ENCODE measurements at places on chromosomes 7 and 10.

DNA sequence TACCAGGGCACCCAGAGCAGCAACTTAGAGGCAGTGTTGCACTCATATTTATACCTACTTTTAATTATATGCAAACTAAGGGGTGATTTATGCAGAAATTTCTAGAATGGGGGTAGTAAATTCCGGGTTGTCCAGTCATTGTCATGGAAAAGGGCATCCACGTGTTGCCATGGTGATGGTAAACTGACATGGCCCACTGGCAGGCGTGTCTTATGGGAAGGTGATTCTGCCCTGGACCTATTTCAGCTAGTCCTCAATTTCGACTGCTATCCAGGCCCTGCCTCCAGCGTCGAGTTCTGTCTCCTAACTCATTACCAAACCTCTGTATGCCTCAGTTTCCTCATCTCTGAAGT, 12.8 kb downstream of the SNX8 start:
- DNase-seq = no peak

DNA sequence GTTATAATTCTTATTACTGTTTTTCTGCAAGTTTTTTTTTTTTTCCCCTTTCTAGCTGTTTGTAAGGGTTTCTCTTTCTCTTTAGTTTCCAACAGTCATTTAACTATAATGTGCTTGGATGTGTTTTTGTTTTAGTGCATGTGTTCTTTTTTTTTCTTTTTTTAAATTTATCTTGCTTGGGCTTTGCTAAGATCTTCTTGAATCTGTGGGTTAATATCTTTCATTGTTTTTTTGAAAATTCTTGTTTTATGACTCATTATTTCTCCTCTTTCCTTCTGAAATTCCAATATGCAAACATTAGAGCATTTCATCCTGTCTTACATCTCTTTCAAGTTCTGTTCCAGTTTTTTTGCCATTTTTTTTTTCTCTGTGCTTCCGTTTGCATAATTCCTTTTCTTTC, 5.7 kb upstream of the HK1 start:
- no peak for DNase-seq

GRCh38 chr7:100965723-100966541, 3.4 kb upstream of the MUC12 start:
- DNase-seq = no peak

DNA sequence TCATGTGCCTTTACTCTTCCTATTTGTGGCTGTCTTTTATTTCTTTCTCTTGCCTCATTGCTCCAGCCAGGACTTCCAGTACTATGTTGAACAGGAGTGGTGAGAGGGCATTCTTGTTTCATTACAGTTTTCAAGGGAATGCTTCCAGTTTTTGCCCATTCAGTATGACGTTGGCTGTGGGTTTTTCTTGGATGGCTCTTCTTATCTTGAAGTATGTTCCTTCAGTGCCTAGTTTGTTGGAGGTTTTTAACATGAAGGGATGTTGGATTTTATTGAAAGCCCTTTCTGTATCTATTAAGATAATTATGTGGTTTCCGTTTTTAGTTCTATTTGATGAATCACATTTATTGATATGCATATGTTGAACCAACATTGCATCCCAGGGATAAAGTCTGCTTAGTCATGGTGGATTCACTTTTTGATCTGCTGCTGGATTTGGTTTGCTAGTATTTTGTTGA, 96.8 kb downstream of the GLCCI1 start:
- peak; percentile 59 for DNase-seq

- DNase-seq = no peak
Measured at GRCh38 chr7:130488392-130489139, 3.3 kb upstream of the MEST start.

DNA sequence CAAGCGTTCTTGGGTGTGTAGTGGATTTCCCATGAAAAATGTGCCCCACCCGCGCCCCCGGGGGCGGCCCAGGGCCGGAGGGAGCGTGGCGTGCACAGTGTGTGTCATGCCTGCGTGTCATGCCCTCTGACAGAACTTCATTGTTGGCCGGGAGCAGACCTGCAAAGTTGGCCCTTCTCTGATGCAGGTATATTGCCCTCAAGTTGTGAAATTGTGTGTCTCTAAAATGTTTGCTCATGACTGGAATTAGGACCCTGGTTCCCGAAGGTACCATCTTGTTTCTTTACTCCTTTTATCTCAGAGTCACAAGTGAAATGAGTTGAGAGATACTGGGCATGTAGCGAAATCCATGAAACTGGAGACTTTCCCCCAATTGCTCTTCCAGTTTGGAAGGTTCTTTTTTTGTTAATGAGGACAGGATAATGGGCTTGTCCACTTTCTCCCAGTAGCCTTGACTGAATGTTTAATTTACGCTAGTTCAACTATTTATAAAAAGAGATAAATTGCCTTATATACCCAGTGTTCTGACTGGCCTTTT, 26.2 kb downstream of the ADK start:
- no peak for DNase-seq

GRCh38 chr7:39735903-39736302, 112.5 kb downstream of the RALA start:
- no peak for DNase-seq

DNA sequence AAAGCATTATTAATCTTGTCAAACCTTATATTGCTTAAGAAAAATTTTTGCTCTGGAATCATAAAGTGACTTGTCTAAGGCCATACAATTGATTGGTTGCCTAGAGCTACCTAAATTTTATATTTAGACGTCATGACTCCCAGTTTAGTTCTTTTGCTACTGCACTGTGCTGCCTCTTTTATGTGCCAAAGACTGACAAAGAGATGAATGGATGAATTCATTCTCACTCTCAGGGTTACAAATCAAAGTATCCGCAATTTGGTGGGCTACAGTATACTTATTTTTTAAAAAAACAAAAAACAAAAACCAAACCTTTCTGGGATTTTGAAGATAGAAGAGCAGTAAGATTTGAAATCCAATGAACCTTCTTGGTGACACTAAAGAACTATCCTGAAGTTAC, 27.7 kb upstream of the TMEM229A start:
- DNase-seq = no peak

GRCh38 chr10:90777621-90778020, 80.2 kb downstream of the HTR7 start:
- DNase-seq = no peak

- no peak for DNase-seq
Measured at GRCh38 chr10:50260791-50261281, 9.5 kb upstream of the ASAH2 start.

- DNase-seq = peak; percentile 79
Measured at GRCh38 chr10:125231116-125231812, 70.9 kb upstream of the CTBP2 start.

GRCh38 chr10:2688958-2689357, 378.4 kb upstream of the PFKP start:
- no peak for DNase-seq

- no peak for DNase-seq
Measured at GRCh38 chr10:79260811-79261740, 86.2 kb upstream of the PPIF start.

DNA sequence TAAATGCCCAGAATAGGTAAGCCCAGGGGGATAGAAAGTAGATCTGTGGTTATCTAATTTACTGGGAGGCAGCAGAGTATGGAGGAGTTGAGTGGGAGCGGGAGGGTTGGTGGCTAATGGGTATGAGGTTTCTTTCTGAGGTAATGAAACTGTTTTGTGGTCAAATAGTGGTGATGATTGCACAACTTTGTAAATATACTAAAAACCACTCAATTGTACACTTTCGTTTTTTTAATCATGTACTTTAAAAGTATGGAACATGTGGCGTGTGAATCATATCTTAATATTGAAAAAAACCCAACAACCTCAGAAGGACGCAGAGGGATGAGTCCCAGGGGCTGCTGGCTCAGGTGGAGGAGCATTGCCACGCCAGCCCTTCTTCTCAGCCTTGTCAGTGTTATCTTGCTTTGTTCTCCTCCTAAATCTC, 118.1 kb downstream of the WDR11 start:
- no peak for DNase-seq

- no peak for DNase-seq
Measured at GRCh38 chr7:22008087-22008486, 62.4 kb upstream of the CDCA7L start.

GRCh38 chr10:43607199-43607573, 948 bp downstream of the ZNF485 start:
- no peak for DNase-seq

DNA sequence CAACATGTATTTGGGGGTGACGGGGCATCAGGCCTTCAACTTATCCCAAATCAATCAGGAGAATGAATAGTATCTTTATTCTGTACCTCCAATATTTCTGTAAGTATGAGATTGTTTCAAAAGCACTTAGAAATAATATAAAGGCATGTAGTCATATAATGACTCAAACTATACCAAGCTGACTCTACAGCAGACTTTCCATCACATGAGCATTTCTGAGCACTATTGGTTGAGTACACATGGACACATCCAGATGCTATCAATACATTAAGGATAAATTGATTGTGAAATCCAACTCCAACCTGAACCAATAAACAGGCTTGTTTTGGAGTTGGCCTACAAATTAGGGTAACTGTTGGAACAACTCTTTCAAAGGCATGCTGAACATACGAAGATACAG, 229.4 kb downstream of the SFMBT2 start:
- DNase-seq = no peak

DNA sequence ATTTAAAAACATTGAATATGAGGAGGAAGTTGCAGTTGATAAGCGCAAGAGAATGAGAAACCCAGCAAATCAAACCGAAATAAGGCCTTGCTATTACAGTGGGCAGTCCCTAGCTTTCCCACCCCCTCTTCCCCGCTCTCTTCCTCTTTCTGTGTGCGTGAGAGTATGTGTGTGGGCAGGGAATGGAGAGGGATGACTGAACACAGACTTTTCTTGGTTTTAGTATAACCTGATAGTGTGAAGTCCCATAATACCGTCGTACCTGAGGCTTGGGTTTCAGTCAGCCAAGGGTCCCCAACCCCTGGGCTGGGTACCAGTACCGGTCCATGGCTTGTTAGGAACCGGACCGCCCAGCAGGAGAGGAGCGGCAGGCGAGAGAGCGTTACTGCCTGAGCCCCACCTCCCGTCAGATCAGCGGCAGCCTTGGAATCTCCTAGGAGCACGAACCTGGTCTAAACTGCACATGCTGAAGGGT, 255.3 kb downstream of the CELF2 start:
- no peak for DNase-seq

- no peak for DNase-seq
Measured at GRCh38 chr10:104117839-104118323, 4.1 kb upstream of the SFR1 start.

DNA sequence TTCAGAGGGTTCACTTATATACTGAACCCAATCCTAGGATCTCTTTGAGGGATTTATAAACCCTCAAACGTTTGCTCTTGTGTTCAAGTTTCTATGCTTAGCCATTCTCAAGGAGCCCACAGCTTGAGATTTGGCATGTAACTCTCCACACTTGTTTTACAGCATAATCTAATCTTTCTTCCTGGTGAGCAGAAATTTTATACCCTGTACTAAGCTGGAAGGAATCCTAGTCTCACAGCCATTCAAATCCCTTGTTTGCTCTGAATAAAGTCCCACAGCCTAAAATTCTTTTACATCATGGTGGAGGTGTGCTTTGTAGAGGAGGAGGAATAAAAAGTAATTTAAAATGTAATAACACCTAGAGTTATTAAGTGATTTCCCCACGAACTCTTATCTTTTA, 5.3 kb upstream of the AGR2 start:
- DNase-seq = no peak

- no peak for DNase-seq
Measured at GRCh38 chr10:10138685-10139084, 879.0 kb upstream of the CELF2 start.

DNA sequence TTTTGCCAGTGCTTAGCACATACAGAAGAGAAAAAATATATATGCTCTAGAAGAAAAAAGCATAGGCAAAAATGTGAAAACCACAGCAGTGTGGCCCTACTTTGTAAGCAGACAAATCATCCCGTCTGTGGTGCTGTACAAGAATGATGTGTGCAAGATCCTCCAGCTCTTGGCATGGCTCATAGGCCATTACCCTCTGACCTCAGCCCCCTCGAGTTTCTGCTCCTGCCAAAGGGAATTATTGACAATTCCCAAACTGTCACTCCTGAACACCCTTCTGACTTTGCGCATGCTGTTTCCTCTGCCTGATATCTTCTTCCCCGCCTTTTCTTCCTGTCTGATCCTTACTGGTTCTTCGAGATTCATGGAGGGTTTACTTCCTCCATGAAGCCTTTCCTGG, 27.1 kb downstream of the PLA2G12B start:
- no peak for DNase-seq

DNA sequence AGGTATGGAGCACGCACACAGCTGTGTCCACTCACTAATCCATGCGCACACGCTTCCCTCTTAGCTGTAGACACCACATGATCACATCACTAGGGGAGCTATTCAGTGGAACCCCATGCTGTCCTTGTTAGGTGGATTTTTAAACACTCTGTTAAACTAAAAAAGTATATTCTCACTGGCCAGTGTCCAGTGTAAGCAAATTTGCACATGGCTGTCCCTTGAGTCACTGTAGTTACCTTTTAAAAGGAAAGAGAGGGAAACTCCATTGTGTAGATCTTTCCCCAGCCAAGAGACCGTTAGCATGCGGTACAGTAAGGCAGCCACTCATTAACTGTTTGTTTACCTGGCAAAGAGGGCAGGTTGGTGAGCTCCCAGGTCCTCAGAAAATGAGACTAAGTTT, 81.6 kb upstream of the INSYN2A start:
- DNase-seq = no peak

GRCh38 chr7:35702541-35702940, 7.6 kb upstream of the HERPUD2 start:
- no peak for DNase-seq

DNA sequence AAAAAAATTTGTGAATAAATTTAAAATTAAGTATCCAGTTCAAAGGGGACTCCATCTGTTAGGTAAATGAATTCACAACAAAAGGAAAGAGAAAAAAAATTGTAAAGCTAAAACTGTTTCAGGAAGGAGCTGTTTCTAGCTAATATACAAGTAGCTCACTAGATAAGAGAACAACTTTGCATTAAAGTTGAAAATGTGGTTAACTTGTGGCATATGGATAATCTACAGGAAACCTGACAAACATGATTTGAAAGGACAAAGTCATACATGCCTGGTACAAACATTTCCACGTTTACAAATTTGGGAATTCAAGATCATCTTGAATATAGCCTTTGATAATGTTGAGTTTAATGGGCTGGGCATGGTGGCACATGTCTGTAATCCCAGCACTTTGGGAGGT, 8.9 kb downstream of the NT5C3A start:
- no peak for DNase-seq

DNA sequence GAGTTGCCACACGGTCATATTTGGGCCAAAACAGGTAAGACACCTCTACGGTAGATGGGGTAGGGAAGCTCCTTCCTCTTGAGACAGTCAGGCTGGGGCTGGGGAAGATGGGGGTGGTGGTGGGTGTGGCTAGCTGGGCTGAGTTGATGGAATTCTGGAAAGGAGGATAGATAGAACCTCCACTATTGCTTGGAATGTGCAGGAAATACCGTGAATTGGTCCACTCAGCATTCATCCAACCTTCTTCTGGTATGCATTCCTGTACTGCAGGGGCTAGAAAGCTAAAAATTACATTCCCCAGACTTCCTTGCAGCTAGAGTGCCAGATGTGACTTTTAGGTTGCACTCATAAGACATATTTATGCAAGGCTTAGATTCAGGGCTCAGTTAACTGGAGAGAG, 24.8 kb downstream of the TLX1 start:
- DNase-seq = no peak

GRCh38 chr10:30436191-30436611, 2.2 kb downstream of the MAP3K8 start:
- no peak for DNase-seq

GRCh38 chr10:25820472-25820871, 113.6 kb upstream of the MYO3A start:
- no peak for DNase-seq

- no peak for DNase-seq
Measured at GRCh38 chr10:130357226-130357625, 221.0 kb downstream of the GLRX3 start.

All from HS-27A (cell line).